ENCODE measurements at places on chromosomes 5 and 9.
A peak's percentile ranks its signal among the peaks of the same experiment; 100 is the strongest.

DNA sequence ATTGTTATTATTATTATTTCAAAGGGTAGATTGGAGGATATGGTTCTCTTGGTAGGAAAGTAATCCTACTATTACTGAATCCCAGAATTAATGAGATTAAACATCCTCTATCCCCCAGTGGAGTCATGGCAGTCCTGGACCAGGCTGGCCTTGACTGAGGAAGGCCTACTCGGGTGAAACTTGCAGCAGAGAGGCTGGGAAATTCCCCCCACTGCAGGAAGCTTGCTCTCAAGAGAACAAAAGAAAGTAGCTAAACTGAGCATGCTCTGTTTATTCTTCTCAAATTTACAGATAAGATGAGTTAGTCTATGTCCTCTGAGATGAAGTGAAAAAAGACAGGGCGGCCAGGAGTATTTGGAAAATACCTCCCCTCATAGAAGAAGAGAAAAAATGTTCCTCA lies 233.9 kb upstream of the RPS23 start:
- DNase-seq: no peak

DNA sequence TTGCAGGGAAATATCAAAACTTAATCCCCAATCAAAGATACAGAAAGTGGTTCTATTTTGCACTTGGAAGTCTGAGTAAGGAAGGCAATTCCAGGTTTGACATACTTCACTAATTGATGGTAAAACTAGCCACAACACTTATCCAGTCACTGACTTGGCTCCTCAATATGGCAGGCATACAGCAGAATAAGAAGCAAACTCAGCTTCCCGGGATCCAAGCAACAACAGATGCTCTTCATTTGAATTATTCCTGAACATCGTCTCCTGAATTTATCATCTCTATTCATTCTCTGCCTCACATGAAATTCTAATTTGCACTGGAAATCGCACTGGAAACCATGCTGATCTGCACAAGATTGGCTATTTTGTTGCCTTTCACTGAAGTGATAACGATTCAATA lies 629.6 kb downstream of the PRELID2 start:
- no peak for DNase-seq

DNA sequence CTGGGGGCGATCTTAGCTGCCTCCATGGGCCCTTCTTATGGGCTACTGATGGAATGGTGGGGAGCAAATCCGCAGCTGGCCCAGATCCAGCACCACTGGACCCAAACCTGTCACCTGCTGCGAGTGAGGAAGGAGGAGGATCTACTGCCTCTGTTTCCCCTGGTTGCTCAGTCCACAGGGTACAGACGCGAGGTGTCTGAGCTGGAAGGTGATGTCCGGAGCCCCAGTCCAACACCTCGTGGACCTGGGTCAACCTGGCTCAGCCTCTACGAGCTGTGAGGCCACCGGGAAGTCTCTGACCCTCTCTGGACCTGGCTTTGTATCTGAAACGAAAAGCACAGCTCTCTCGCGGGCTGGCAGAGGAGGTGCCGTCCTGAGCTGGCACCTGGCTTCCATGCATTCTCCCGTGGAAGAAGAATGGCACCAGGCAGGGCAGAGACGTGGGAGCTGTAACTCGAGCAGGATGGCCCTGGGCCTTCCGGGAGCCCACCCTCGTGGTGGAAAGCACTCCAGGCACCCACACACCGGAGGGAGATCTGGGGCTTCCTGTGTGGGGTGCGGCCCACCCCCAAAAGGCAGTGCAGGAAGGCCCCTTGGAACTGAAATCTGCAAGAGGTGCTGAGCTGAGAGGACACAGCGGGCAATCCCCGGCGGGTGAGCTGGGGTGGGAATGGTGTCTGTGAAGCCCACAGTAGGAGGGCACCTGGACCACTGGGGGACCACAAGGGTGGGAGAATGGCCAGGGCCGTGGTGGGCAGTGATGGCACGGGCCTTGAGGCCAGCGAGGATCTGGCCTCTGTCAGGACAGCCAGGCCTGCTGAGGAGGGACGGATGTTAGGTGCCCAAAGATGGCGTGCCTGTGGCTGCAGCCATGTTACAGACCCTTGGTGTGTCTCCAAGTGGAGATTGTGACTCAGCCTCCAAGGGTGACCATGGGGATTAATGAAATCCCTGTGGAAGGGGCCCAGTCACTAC lies 133.4 kb downstream of the OLFM1 start:
- DNase-seq: no peak

- DNase-seq: no peak
Measured at GRCh38 chr9:125639057-125639456, 68.0 kb downstream of the MAPKAP1 start.

- DNase-seq: peak; percentile 14
Measured at GRCh38 chr9:97412626-97413385, 910 bp downstream of the TDRD7 start.

DNA sequence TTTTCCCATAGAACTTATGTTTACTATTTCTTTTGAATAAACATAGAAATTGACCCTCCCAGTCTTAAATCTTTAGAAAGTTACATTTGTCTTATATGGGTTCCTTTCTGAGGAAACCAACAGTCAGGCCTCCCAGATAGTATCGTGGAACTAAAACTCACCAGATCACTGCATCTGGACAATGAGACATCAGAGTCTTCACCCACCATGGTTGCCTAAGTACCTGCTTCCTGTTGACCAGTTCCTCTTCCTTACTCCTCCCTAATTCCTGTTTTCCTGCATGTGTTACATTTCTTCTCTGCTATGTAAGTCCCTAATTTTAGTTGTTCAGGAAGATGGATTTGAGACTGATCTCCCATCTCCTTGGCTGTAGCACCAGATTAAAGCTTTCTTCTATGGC lies 462.2 kb downstream of the DIRAS2 start:
- DNase-seq: no peak

GRCh38 chr5:169097374-169098326 lies 203.3 kb downstream of the SLIT3 start:
- DNase-seq: peak; percentile 53

- no peak for DNase-seq
Measured at GRCh38 chr5:142184988-142185387, 76.4 kb downstream of the NDFIP1 start.

DNA sequence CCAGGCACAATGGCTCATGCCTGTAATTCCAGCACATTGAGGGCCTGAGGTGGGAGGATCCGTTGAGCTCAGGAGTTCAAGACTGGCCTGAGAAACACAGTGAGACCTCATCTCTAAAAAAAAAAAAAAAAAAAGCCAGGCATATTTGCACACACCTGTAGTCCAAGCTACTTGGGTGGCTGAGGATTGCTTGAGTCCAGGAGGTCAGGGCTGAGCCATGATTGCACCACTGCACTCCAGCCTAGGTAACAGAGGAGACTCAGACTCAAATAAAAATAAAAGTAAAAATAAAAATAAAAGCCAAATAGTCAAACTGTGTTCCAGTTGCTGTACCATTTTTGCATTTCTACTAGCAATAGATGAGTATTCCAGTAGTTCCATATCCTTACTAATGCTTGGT lies 616.0 kb downstream of the KIF4B start:
- no peak for DNase-seq

DNA sequence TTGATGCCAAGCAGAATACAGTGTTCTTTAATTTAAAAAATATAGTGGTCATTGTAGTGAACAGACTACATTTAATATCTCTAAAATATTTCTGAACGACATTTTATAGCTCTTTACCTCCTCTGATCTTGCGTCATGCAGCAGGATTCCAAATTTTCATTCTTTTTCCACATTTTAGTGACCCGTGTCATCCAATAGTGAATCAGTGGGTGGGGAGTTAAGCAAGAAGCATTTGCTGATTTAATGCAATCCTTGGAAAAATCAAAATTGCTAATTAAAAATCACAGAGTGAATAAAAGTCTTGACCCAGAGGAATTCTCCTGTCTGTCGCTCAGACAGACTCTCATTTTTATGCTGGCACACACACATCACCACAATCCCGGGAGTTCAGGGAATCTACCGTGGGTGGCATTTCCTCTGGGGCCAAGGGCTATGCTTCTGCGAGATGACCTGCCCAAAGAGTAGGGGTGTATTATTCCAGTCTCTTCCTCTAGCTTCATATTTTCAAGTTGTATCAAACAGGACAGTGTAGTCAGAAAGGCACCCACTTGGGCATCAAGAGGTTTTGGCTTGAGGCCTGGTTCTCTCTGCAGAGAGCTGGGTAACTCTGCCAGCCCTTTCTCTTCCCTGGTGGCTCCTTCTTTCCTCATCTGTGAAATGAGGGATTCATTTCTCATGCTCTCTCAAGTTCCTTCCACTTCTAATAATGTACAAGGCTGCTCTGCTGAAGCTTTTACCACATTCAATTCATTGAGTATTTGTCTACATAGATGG lies 24.8 kb upstream of the OTP start:
- DNase-seq: peak; percentile 39

GRCh38 chr5:106860398-106861044 lies 810.2 kb downstream of the EFNA5 start:
- no peak for DNase-seq

GRCh38 chr5:73694089-73694488 lies 68.1 kb downstream of the ARHGEF28 start:
- peak; percentile 1 for DNase-seq

DNA sequence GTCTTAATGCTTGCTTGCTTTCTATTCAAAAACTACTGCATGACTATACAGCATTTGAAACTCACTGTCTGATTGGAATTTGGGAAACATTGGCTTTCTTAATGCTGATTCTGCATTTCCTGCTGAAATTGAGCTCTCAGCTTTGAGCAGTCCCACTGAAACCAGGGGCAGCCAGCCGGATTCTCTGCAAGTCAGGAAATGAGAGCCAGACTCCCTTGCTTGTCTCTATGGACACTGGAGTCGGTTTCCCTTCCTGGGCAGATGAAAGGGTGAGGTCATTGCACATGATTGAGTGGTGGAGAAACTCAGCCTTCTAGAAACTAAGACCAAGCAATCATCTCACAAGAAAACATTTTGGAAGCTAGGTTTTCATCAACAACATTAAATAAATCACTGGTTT lies 119.7 kb upstream of the SPATA31C2 start:
- peak; percentile 85 for DNase-seq

DNA sequence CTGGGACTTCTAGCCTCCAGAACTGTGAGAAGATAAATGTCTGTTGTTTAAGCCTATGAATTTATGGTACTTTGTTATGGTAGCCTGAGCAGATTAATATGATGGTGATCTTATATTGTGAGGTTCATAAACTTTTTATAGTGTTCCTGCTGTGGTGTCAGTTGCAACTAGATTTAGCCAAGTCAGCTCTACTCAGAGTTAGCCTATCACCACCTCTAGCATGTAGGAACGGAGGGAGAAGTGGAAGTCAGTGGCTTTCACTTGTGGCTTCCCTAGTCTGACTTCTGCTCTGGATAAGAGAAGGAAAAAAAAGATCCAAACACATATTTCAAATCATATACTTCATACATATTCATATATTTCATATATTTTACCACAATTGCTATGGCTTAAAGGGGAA lies 6.6 kb downstream of the POC5 start:
- DNase-seq: no peak

GRCh38 chr9:85895685-85896084 lies 45.3 kb upstream of the NAA35 start:
- DNase-seq: no peak

- peak; percentile 80 for DNase-seq
Measured at GRCh38 chr5:10856683-10857337, 95.8 kb upstream of the DAP start.

DNA sequence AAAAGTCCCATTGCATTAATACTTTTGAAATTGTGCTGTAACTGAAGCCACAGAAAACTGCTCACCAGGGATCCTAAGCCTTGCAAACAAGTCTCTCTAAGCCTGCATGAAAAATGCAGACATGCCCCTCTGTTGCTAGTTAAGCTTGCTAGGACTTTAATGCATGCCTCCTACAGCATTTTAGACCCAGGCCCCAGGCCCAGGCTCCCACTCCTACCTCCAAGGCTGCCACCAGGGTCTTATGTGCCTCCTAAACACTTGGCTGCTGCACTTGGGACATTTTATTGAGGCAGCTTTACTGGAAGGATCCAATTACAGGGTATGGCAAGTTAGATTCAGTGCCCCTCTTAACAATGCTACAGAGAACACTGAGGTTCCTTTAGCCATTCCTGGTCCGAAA lies 467.3 kb upstream of the CLINT1 start:
- DNase-seq: no peak

GRCh38 chr5:129672006-129672405 lies 75.9 kb upstream of the MINAR2 start:
- DNase-seq: no peak

- DNase-seq: no peak
Measured at GRCh38 chr5:61931236-61931635, 374.8 kb upstream of the KIF2A start.

- no peak for DNase-seq
Measured at GRCh38 chr5:33594006-33594405, 153.2 kb downstream of the TARS1 start.

- DNase-seq: no peak
Measured at GRCh38 chr5:125609011-125609410, 814.2 kb upstream of the GRAMD2B start.

- no peak for DNase-seq
Measured at GRCh38 chr9:92657296-92658094, 12.4 kb downstream of the IPPK start.

DNA sequence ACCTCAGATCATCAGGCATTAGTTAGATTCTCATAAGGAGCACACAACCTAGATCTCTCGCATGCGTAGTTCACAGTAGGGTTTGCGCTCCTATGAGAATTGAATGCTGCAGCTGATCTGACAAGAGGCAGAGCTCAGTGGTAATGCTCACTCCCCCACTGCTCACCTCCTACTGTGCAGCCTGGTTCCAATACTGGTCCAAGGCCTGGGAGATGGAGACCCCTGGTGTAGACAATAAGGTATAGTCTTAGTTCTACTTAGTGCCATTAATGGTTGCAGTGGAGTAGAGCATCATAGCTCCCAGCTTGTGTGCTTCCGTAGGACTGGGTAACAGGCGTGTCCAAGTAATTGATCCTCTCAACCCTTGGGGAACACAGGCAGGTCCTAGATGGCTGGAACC lies 70.4 kb upstream of the ANKRD55 start:
- no peak for DNase-seq

GRCh38 chr5:13910201-13910600 lies 34.3 kb downstream of the DNAH5 start:
- DNase-seq: no peak

GRCh38 chr5:55154873-55155272 lies 5.1 kb upstream of the GPX8 start:
- peak; percentile 48 for DNase-seq

GRCh38 chr5:171387970-171388815 lies 544 bp downstream of the NPM1 start:
- DNase-seq: peak; percentile 89

DNA sequence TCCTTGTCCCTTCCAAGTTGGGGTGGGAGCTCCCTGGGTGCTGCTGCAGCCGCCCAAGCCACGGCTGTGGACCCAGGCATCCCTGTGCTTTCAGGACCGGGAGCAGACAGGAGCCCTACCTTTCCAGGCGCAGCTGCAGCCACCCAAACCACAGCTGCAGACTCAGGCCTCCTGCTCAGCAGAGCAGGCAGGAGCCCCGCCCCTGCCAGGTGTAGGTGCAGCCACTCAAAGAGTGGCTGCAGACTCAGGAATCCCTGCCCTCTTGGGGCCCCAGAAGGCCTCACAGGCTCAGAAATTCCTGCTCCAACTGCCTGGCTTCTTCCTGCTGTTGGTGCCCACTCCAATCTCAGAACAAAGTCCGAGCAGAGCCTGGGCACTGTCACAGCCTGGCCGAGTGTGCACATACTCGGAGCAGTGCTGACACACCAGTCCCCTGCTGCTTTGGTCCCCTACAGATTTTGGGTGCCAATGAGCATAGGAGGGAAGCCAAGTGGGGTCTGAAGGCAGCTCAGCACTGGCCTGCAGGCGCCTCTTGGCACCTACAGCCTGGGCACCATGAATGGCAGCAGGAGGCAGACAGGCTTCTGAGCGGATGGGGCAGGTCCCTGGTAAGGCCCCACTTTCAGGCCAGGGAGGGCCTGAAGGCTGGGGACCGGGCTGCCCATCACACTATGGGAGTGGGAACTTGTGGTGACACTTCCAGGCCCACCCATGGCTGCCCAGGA lies 6.0 kb upstream of the TESK1 start:
- no peak for DNase-seq

Measured in adipocyte (in vitro differentiated cells).